ENCODE measurements at places on chromosomes 11 and 22.

- no peak for DNase-seq
Observed at GRCh38 chr11:113338730-113339129, 24.3 kb downstream of the TTC12 start.

- no peak for DNase-seq
Observed at GRCh38 chr22:48881326-48881980, 946.2 kb downstream of the BRD1 start.

- DNase-seq: no peak
Observed at GRCh38 chr11:76238551-76238950, 32.2 kb upstream of the WNT11 start.

DNA sequence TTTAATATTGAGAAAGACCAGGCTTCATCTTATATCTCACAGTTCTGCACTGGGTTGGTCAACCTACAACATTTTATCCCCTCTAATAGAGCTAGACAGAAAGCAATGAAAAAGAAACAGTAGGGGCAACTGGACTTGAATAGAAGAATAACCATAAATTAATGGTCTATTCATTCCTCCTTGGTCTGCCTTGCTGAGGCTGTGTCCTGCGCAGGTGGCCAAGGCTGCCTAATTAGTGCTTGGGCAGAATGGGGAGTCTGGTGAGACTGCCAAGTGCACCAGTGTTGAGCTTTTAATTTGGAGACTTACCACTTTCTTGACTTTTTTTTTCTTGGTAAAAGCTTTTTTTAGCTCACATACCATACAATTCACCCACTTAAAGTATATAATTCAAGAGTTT is 35.0 kb upstream of the SPON1 start:
- no peak for DNase-seq

- no peak for DNase-seq
Observed at GRCh38 chr11:123318623-123319022, 111.4 kb upstream of the GRAMD1B start.

DNA sequence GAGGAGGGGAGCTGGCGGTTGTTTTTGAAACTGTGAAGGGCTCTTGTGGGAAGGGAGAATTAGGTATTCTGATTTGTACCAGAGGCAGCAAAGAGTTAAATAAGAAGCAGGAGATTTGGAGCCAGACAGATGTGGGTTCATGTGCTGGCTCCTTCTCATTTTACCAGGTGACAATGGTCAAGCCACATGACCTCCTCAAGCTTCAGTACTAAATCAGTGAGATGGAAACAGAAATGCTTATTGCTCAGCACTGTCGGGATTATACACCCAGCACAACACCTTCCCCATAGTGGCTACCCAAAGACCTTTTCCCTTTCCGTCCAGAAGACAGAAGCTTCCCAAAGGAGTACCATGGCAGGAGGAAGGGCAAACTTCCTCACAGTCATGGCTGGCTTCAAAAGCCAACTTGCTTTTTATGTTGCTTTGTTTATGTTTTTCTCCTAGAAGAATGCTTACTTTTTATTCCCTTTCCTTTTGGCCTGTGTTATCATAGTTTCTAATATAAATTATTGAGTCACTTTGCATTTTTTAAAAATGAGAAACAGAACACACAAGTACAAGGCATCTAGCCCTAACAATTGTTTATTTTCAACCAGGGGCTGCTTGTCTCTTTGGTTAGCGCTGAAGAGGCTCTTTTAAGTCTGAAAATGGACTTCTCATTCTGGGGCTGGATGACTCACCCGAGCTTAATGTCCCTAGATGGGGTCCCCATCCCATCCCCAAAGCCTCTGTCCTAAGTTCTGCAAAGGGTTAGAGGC is 181.5 kb upstream of the ZBED5 start:
- no peak for DNase-seq

Measured in HFF-Myc (cell line).